ENCODE measurements at places on chromosomes 4 and X. TPM values are rescaled to one million over a fixed set of nuclear protein-coding genes. Genes with fewer than 3 reads are reported as not detected.

RIPPLY1 gene
- total RNA-seq = not detected

ZIC3 gene
- not detected for total RNA-seq

LRCH2 gene
- 5.8 TPM for total RNA-seq

NEIL3 gene
- 8.1 TPM for total RNA-seq

CFI gene
- total RNA-seq = 18.4 TPM

NPY1R gene
- total RNA-seq = 1.6 TPM

CXCR3 gene
- not detected for total RNA-seq

RBMXL3 gene
- not detected for total RNA-seq

Data from fibroblast of villous mesenchyme (primary cell).